Stimulated activated CD8-positive, alpha-beta memory T cell treated with anti-CD3 and anti-CD28 coated beads, Interleukin-2, amount 100 ng/mL, for 1 hour (primary cell): ENCODE measurements at places on chromosomes 1 and 21.

GRCh38 chr1:61400131-61400770, 317.9 kb downstream of the NFIA start:
- DNase-seq = no peak

DNA sequence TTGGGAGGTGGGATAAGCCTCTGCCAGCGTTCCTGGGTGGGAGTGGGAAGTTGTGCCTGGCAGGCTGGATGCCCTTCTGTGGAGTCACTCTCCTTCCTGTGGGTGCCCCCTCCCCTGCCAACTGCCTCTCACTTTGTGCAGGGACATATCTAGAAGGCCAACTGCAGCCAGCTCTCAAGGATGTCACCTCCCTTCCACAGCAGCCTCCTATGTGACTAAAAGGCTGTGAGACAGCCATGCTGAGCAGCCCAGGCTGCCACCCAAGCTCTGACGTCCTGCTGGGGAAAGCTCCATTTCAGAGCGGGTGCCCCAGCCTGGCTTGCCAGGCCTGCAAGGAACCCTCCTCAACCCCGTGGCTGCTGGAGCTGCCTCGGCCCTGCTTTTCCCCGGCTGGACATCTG, 19.6 kb upstream of the SLC26A9 start:
- DNase-seq = no peak

DNA sequence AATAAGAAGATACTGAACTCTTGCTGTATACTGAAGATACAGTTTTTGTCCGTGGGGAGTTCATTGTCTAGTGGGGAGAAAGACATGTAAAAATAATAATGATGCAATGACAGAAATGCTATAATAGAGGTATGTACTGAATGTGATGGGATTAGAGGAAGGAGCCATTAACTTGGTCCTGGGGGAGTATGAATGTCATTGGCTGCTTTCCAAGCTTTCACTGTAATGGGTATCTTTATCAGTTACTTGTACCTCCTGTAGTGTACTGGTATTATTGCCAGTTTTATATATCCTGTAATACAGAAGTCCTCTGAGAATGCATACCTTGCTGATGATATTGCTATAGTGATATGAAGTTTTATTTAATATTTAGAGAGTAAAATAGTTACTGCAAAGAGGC, 7.4 kb downstream of the BTBD8 start:
- DNase-seq = no peak

GRCh38 chr21:42652527-42653230, 742 bp upstream of the PDE9A start:
- DNase-seq = no peak

DNA sequence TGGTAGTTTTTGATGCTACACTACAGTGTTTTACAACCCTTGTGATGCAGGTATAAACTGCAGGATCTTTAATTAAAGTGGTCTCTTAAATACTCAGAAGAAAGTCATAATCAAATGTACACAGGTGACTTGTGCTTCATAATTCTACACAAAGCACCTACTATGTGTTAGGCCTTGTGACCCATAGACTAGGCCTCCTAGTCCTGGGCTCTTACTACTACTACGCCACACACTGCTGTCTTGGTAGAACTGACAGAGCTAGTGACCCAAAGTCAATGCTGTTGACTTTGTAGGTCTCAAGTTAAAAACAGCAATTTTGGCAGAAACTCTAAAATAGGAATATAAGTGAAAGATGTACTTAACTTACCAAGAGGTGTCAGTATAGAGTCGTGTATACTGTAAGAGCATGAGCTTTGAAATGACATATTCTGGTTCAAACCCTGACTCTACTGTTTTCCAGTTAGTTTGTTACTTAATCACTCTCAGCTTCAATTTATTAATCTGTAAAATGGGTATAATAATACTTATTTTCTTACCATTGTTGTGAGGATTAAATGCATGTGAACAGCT, 48.6 kb upstream of the LMO4 start:
- no peak for DNase-seq

DNA sequence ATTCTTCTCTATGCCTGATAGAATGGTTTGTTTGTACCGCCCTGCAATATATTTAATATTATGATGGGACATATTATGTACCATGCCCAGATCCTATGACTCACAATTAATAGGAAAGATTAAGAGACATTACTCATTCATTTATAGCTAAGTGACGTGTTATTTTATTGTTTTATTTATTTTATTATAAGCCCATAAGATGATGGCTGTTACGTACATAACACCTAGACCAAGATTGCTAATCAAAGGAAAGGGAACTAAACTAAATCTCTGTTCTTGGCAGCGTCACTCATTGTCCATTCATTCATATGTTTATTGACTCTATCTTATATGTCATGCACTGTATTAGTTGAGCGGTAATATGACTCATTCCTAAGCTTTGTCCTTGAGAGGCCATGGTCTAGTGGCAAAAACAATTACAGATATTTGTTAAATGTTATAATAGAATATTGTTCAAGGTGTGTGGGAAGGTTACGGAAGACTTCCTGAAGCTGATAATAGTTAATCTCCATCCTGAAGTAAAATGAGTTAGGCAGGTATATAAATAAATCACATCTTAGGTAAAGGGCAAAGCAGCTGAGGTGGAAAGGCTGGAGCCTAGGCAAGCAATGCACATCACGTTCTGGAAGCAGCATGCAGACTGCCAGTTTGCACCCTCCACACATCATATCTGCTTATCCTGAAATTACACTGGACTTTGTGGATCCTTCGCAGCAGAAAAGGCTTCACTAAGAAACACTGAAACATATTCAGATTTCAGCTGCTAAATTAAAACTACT, 16.6 kb upstream of the CD55 start:
- no peak for DNase-seq
